COLO829 (cell line): ENCODE measurements at places on chromosomes 12 and 14.

DNA sequence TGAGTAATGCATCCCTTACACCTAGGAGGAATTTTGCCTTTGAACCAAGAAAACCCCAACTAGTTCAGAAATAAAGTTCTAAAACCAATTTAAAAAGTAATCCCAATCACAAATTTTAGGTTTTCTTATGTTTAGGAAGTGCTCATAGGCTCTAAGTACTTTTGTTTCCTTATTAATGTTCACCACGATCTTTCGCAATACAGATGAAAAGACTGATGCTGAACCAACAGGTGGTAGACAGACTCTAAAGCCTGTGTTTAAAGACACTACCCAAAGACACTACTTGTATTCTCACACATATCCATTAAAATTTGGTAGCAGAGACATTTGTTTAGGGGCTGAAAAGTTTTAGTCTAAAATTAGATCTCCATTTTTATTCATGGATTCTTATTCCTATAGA lies 10.6 kb upstream of the PHLDA1 start:
- no peak for DNase-seq

- no peak for DNase-seq
Observed at GRCh38 chr12:52223406-52224039, 9.5 kb upstream of the KRT7 start.

GRCh38 chr12:50990147-50990727 lies 35.9 kb downstream of the SLC11A2 start:
- DNase-seq = no peak

- no peak for DNase-seq
Observed at GRCh38 chr12:546265-546919, 86.7 kb downstream of the B4GALNT3 start.

DNA sequence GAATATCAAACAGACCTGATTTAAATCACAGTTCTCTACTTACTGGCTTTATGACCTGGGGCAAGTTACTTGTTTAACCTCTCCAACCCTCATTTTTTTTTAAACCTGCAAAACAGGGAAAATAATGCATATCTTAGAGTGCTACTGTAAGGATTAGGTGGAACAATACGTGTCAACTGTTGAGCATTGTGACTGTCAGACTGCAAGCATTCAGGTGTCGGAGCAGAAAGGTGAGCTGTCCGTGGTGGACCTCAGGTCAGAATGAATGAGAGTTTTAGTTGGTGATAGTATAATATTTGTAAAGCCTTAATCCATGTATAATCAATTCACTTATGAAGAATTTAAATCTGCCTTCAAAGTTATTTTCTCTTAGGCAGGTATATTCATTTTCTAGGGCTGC lies 404.2 kb downstream of the ETNK1 start:
- no peak for DNase-seq

DNA sequence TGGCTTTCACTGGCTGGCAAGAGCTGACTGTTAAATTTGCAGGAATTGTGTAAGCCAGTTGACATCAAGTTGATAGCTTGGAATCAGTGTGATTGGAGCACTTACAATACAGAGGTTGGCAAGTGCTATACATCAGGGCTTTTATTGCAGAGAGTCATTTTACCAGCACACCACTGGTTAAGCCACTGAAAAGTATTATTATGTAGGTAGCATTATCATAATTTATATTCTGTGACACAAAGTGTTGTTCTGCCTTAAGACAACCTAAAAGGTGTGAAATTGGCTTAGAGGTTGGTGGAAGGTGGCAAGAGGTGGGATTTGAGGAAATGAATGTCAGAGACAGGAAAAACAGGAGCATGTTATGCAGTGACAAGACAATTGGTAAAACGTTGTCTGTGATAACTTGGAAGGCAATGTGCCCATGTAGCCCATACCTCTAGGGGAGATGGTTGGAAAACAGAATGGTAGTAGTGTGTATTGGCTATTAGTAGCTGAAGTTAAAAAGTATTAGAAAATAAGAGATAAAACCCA lies 172.9 kb upstream of the PRICKLE1 start:
- no peak for DNase-seq

DNA sequence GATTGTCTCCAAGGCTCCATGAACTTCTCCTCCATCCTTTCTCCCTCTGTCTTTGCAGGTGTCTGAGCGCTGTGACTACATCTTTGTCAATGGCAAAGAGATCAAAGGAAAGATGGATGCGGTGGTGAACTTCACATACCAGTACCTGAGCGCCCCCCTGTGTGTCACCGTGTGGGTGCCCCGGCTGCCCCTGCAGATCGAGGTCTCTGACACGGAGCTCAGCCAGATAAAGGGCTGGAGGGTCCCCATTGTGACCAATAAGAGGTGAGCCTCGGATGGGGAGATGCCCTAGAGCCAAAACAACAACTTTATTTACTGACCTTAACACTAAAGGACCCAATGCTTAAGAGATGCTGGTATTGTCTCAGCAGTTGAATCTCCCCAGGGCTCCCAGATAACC lies 130.0 kb downstream of the SLC15A4 start:
- DNase-seq = no peak

DNA sequence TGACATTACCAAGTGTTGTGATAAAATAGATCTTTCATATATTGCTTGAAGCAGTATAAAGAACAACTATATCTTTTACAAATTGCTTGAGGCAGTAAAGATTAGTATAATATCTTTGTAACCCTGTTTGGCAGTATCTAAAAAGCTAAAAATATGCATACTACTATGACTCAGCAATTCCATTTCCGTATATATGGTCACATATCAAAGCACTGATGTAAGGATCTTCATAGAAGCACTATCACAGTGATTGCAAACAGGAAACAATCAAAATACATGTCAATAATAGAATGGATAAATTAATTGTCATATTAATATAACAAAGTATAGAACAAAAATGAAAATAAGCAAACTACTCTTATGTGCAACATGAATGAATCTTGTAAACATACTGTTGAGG lies 158.4 kb upstream of the IGF1 start:
- DNase-seq = no peak

- DNase-seq = no peak
Observed at GRCh38 chr14:58875613-58876012, 237.9 kb downstream of the DACT1 start.

DNA sequence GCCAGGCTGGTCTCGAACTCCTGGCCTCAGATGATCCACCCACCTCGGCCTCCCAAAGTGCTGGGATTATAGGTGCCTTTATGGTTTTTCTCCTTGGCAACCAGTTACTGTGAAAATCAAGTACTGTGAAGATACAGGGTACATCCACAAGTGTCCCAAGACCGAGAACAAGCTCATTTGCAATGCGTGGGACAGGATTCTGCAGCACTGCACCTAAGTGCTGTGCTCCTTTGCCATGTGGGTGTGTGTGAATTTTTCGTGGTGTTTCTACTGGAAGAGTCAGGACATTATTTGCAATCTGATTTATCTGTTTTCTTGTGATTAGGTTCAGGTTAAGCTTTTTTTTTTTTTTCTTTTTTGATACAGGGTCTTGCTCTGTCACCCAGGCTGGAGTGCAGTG lies 7.1 kb upstream of the C14orf93 start:
- no peak for DNase-seq

GRCh38 chr12:89470741-89471509 lies 53.7 kb downstream of the GALNT4 start:
- peak; percentile 49 for DNase-seq

GRCh38 chr12:114306646-114307045 lies 99.3 kb downstream of the TBX5 start:
- DNase-seq = no peak

DNA sequence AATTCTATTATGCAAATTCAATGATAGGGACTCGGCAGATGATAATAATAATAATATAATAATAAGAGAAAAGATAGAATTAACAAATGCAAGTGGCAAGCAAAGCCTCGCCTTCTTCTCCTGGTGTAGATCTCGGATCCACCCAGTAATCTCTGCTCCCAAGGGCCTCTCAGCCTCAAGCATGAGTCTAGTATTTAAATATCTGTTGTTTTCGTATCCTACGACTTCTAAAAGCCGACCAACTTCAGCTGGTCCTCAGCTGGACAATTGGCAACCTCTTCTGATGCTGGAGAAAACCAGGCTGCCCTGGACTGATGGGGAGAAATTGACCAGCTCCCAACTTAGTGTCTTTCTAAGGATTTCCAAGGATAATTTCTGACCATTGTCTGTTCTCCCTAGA lies 14.0 kb upstream of the MAP1LC3B2 start:
- DNase-seq = no peak

- no peak for DNase-seq
Observed at GRCh38 chr12:68587448-68587873, 23.2 kb upstream of the RAP1B start.

DNA sequence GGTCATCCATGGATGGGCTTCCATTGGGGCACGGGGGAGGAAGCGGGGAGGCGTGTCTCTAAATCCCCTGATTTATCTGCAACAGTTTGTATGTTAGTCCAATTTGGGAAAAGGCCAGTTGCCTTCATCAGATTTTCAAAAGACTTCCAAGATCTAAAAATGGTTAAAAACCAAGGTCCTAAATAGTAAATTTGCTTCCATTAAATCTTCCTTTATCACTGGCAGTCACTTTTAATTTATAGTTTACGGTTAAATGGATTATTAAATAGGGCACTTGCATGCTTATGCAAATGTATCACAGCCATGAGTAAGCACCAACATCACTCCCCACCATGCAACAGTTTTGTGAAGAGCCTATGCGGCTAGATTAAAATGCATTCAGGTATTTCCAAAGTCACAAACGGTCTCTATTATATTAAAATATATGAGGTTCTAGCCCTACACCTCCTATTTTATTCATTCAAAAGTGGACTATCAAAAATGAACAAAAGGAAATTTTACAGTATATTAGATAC lies 108.2 kb upstream of the GPHB5 start:
- DNase-seq = no peak

GRCh38 chr12:2640709-2641108 lies 154.1 kb upstream of the FKBP4 start:
- DNase-seq = peak; percentile 80

- DNase-seq = no peak
Observed at GRCh38 chr12:50514526-50515276, 9.9 kb downstream of the DIP2B start.

DNA sequence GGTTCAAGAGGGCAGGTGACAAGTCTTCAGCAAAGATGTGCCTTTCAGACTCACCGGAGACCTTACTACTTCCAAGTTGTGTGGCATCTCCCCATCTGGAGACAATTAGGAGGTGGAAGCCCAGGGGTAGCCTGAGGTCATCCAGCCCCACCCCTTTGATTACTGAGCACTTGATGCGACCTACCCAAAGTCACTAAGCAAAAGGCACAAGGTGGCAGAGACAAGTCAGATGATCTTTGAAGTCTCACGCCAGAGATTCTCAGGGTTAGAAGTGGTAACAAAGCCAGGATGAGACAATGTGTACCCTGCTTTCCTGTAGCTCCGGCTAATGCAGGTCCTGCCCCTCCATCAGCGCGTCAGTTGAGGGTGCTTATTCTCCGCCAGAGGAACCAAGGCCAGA lies 1.4 kb upstream of the FOXN3 start:
- no peak for DNase-seq

DNA sequence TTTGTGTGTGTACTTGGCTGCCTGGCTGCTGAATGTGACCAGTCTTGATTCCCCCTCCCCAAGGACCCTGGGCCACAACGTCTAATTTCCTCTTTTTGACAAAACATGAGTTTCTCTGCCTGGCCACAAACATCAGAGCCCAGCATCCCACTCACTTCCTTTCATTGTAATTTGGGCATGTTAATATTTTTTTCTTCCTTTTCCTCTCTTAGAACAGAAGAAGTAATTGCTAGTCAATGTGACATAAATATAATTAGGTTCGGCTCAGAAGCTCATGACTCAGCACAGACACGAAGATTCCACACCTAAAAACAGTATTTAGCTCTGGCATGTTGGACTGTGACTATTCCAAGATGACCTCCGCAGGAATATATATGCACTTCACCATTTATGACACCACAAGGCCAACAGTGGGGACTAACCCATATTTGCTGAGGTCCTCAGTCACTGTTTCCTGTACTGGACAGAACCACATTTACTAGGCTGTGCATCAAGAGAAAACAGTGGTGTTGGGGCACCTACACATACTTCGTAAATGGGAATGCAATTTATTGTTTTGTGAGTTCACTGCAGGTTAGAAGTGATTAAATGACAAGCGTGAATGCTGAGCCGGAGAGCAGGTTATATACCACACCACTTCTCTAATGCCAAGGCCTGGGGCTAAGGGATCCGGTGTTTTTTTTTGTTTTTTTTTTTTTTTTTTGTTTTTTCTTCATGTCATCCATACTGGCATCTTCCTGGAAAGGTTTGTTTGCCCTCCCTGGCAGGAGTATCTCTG lies 4.2 kb downstream of the GSG1 start:
- DNase-seq = no peak

DNA sequence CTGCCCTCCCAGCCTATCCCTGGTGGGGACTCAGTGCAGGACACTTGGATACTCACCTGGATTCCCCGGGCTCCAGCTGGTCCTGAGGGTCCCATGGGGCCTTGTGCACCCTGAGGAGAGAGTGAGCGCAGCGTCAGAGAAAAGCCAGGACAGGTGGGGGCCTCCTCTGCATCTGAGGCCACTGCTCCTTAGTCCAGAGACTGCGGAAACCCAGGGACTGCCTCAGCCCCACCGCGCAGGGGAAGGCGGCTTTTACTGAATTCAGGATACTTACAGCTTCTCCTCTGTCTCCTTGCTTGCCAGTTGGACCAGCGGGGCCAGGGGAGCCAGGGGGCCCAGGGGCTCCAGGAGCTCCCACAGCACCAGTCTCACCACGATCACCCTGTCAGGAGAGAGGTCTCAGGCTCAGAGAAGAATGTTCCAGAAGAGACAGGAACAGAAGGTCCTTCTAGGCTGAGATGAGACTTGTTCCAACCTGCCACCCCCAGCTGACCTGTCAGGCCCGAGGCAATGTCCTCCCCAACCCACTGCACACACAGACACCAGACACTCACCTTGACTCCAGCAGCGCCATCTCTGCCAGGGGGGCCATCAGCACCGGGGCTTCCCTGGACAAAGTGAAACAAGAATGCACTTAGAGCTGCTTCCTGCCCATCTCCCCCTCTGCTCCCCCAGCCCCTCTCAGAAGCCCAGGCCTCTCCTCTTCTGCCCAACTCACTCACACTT lies 13.8 kb downstream of the TMEM106C start:
- DNase-seq = no peak

- no peak for DNase-seq
Observed at GRCh38 chr12:28882444-28882843, 266.6 kb upstream of the FAR2 start.

- DNase-seq = peak; percentile 13
Observed at GRCh38 chr12:107992870-107993451, 136.1 kb upstream of the WSCD2 start.

GRCh38 chr12:88546226-88546625 lies 34.0 kb downstream of the KITLG start:
- DNase-seq = no peak

- DNase-seq = no peak
Observed at GRCh38 chr12:124391340-124392261, 96.7 kb downstream of the RFLNA start.
